ENCODE measurements at places on chromosomes 1 and 21. TPM values are rescaled to one million over a fixed set of nuclear protein-coding genes. Genes with fewer than 3 reads are reported as not detected.
A peak's percentile ranks its signal among the peaks of the same experiment; 100 is the strongest.

GRCh38 chr1:87331365-87332241 lies 2.9 kb downstream of the LMO4 start:
- DNase-seq = peak; percentile 86

ALPL gene
- 0.63 TPM for total RNA-seq

GRCh38 chr1:215731699-215732098 lies 164.6 kb downstream of the KCTD3 start:
- no peak for DNase-seq

- DNase-seq = no peak
Measured at GRCh38 chr21:42289926-42290325, 25.3 kb downstream of the TFF3 start.

DCDC2B gene
- not detected for total RNA-seq

CHI3L2 gene
- total RNA-seq = 0.53 TPM

DNA sequence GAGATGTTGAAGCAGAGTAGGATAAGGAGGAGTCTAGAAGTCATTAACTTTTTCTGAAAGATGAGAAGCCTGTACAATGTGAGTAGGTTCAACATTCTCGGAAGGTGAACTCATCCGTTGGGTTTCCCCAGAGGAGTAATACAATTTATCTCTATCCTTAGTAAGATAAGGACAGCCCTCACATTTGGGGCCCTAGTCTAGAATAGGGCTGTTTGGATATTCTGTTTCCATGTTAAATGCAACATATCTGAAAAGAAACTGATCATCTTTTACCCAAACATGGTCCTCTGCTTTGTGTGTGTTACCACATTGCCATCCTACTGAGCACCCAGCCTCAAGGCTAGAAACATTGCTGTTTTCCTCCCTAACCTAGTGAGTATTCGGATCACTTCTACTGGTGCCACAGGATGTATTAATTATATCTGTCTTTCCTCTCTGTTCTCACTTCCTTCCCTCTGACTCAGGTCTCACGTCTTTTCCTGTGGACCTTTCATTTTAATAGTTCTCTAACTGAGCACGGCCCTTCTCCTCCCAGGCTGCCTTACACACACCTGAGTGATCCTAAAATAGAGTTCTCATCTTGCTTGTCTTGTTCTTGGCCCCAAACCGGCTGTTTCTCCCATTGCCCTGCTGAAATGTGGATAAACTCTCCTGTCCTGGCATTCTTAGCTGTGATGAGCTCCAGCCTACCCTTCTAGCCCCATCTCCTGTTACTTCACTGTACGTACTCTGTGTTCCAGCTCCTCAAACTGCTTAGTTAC lies 91.7 kb downstream of the CDC14A start:
- no peak for DNase-seq

- no peak for DNase-seq
Measured at GRCh38 chr21:36929622-36930021, 36.8 kb downstream of the HLCS start.
